ENCODE measurements at places on chromosomes 11 and 22.

DNA sequence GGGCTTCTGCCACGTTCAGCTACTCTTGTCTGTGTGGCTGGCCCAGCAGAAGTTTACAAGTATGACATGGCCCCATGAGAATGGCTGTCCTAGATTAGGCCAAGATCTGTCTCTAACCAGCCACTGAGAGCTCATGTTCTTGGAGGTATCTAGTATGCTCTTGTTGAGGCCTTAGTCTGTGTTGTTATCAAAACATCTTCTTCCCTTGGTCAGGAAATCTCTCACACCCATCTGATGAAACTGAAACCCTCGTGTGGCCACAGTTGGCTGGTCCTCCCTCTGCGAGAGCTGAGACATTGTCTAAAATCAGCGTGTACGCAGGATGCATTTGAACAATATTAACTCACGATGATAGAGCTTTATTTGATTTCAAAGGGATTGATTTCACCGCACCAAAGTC is 109.0 kb upstream of the NNMT start:
- no peak for DNase-seq

DNA sequence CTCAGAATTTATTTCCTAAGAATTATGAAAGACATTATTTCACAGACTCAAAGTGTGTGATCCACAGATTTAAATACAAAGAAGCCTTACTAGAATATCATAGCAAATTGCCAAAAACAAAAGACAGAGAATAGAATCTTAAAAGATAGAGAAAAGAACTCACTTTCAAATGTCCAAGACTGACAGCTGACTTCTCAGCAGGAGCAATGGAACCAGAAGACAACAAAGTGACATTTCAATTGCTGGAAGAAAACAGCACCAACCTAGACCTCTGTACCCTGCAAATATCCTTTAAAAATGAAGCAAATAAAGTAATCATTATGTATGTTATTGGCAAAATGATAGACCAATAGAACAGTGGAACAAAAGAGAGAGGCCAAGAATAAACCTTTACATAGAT is 109.2 kb downstream of the TTC17 start:
- DNase-seq = no peak

- DNase-seq = peak; percentile 36
Observed at GRCh38 chr22:44891293-44891747, 118.5 kb downstream of the PHF21B start.

- DNase-seq = no peak
Observed at GRCh38 chr22:49350441-49351121, 477.1 kb downstream of the BRD1 start.

DNA sequence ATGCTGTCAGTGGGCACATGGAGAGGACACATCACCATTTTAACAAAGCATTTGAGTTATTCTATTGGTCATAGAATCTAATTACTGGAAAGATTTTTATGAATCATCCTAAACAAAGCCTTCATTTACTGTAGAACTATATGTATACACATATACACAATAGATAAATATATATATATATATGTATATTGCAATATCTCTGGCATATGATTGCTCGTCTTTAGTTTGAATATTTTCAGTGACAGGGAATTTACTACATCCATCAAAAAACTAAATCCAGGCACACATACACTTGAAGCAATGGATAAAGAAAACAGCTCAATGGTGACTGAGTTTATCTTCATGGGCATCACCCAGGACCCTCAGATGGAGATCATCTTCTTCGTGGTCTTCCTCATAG is at the start of gene OR5AR1:
Gene OR5AR1, plus strand, starts transcription at position 301 of the 400 bp plus-strand sequence. Its CDS starts 0 bp downstream, at position 301.
- DNase-seq = no peak

DNA sequence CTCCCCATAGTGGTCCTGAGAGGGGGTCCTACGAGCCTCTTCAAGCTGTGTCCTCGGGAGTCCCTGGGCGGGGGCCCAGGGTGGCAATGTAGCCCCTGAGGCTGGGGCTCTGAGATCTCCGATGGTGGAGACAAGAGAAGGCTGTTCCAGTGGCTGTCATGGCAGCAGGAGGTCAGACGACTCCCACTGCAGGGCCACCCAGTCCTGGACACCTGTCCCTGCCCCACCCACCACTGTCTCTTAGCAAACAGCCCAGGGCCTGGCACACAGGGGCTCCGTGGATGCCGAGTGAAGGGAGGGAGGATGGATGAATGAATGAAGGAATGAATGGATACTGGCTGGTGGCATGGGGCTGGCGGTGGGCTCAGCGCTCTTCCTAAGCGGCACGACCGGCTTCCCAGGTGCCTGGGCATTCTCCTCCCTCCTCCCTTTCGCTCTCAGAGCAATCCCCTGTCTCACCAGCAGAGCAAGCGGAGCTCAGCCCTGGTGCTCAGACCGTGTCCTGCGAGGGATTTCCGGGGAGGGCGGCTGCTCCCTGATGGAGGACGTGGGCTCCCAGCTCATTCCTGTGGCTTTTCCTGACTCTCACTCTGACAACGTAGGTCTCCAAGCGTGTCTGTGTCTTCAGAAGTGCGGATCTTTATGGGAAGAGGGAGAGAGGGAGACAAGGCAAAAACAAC is 1272.6 kb downstream of the BRD1 start:
- no peak for DNase-seq

- no peak for DNase-seq
Observed at GRCh38 chr11:117345039-117345438, 17.4 kb downstream of the CEP164 start.

GRCh38 chr11:129184581-129184980 is 7.5 kb downstream of the ARHGAP32 start:
- DNase-seq = no peak

DNA sequence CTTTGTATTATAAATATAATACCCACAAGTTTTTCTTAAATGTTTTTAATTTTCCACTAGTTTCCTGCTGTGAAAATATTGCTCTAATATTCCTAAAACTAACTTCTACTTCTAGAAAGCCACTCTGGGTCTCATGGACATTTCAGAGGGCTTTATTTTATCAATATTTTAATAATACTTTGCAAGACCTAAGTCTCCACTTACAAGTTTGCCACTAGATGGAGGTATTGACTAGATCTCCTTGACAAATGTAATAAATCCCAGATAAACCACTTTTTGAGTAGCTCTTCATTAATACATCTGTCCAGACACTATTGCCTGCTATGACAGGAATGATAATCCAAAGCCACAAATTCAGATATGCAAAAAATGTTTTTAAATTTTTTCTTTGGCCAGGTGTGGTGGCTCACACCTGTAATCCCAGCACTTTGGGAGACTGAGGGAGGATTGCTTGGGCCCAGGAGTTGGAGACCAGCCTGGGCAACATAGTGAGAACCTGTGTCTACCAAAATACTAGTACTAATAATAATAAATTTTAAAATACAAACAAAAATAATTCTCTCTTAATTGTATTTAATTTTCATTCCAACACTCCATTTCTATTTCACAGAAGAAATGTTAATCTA is 3.5 kb upstream of the ACAT1 start:
- no peak for DNase-seq

GRCh38 chr11:44379141-44380008 is 69.4 kb upstream of the ALX4 start:
- no peak for DNase-seq

- no peak for DNase-seq
Observed at GRCh38 chr11:61339490-61339878, 6.5 kb downstream of the TKFC start.

DNA sequence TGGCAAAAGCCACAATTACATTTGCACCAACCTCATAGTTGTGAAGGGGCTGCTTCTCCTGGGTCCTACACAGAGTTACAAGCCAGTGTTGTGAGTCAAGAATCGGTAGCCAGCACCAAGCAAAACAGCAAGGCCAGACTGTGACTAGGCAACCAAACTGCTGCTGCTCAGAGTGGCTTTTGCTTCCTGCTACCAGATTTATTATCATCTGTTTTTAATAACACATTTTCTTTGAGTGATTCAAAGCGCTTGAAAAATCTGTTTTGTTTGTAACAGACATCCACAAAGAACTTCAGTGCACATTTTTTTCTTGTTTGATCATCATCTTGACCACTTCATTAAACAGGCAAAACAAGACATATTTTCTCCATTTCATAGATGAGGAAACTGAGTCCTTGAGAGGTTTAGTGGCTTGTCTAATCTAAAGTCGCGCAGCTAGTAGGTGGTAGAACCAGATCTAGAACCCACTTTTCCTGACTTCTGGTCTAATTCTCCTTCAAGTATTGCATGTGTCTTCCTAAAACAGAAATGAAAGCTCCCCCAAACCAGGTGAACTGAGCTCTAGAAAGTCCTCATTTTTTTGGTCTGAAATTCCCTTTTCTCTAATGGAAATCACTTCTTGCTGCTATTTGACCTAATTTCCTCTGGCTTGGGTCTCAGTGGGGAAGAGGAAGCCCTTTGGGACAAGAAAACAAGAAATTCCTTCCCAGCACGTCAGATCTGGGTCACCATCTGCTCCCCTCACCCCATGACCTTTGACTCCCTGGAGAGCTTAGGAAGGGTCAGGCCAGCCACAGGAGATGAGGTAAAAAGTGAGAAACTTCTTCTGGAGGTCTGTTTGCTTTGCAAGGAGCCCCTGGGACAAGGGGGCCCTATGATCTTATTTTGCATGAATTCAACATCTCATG is 39.9 kb downstream of the CWC15 start:
- no peak for DNase-seq

GRCh38 chr11:97332271-97332670 is 942.5 kb downstream of the JRKL start:
- DNase-seq = no peak

DNA sequence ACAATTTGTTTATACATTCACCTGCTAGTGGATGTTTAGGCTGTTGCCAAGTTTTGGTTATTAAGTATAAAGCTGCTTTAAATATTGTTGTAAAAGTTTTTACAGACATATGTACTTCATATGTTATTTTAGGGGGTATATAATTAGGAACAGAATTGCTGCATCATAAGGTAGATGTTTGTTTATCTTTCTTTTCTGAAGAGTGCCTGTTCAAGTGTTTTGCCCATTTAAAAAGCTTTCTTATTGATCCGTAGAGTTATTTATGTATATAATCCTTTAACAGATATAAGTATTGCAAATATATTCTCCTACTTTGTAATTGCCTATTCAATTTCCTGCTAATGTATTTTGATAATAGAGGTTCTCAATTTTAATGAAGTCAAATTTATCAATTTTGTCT is 11.3 kb upstream of the CCDC81 start:
- DNase-seq = no peak

DNA sequence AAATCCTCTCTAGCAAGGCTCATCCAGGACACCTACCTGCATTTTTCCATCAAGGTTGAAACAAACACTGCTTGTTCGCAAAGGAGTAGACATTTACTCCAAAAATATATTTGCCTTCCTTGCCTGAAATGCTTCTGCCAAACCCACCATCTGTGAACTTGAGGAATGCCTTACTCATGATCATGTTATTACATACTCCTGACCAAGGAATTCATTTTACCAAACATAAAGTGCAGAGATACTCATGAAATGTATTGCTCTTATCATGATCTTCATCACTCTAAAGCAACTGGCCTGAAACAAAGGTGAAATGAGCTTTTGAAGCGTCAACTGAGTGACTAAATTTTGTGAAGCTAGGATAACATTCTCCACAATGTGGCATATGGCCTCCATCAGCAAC is 243.1 kb upstream of the CCDC179 start:
- DNase-seq = no peak
